ENCODE measurements at places on chromosomes 2 and 18.

DNA sequence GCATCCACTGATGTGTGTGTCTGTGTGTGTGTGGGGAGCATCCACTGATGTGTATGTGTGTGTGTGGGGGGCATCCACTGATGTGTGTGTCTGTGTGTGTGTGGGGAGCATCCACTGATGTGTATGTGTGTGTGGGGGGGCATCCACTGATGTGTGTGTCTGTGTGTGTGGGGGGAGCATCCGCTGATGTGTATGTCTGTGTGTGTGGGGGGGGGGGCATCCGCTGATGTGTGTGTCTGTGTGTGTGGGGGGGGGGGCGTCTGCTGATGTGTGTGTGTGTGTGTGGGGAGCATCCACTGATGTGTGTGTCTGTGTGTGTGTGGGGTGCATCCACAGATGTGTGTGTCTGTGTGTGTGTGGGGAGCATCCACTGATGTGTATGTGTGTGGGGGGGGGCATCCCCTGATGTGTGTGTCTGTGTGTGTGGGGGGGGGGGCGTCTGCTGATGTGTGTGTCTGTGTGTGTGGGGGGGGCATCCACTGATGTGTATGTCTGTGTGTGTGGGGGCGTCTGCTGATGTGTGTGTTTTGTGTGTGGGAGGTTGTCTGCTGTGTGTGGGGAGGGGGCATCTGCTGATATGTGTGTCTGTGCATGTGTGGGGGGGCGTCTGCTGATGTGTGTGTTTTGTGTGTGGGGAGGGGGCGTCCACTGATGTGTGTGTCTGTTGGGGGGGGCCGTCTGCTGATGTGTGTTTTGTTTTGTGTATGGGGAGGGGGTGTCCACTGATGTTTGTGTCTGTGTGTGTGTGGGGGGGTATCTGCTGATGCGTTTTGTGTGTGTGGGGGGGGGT, 125.9 kb downstream of the NFATC1 start:
- DNase-seq: no peak

- DNase-seq: no peak
These were observed 41.9 kb upstream of the AAK1 start for GRCh38 chr2:69685321-69686048.

GRCh38 chr2:203689426-203690116, 16.9 kb upstream of the CD28 start:
- DNase-seq: no peak

DNA sequence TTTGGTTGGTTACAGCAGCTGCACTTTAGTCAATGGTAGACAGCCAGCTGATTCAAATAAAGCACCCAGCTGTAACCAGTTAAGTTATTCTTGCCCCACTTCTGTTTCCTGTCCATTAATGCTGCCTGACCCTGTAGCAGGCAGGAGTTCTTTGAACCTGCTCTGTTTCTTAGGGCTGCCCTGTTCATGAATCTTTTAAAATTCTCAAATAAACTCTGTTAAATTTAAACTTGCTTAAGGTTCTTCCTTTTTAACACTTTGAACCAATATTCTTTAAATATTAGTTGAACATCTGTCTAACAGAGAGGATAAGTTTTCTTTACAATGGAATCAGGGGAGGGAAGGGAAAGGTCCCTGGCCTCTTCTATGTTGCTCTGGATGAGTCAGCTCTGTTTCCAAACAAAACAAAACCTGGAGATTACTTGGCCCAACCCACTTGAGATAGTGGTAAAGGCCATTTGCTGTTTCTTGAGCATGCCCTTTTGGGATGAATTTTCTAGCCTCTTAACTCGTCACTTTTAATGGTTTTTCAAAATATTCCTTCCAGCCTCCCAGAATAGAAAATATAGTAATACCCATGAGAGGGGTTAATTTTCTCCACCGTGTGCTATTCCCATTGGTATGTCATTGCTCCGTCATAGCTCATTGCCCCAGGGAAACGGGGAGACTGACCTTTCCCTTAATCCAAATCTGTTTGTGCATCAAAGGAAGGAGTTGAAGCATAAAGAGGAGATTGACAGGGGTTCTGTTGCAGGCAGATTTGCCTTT, 112.1 kb upstream of the FHL2 start:
- DNase-seq: no peak

GRCh38 chr2:153986488-153987229, 114.9 kb downstream of the GALNT13 start:
- DNase-seq: no peak
